ENCODE measurements at places on chromosomes 1 and 21. TPM values are rescaled to one million over a fixed set of nuclear protein-coding genes. Genes with fewer than 3 reads are reported as not detected.

The ZNF281 gene
- total RNA-seq = 16.0 TPM

The UBE2U gene
- not detected for total RNA-seq

DNA sequence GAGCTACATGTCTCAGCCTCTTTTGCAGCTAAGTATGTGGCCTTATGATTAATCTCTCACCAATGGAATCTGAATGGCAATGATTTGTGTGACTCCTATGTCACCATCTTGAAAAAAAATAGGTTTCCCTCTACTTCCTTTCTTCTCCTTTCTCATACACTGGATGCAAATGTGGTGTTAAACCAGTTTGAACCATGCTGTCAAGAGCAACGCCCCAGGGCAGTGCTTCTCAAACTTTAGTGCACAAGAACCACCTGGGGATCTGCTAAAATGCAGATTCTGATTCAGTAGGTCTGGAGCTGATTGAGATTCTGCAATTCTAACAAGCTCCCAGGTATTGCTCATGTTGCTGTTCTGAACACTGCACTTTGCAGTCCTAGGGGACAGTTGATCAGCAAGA is 44.7 kb upstream of the ZNF644 start:
- H3K36me3 ChIP-seq = no peaks in the 10 kb centered on the region
- no peaks in the 10 kb centered on the region for H3K27me3 ChIP-seq
- no peak overlapping the region for H3K4me3 ChIP-seq
- H3K4me1 ChIP-seq = no peaks in the 10 kb centered on the region
- H3K27ac ChIP-seq = no peak overlapping the region
- DNase-seq = no peak

DNA sequence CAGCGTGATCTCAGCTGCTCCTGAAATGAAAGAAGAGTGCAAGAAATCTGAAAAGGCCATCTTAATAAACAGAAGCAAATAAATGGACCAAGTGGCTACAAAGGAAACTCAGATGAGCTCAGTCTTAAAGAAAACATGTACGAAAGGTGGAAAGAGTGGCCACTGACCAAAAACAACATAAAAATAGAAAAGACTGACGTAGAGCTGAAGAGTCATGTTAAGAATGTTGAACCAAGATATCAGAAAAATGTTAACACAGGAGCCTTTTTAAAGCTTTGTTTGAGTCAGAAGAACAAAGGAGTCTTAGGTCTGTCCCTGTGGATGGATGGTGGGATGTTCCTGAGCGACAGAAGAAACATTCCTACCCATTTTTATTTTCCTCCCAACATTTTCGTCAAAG is 30.8 kb upstream of the ZNF648 start:
- H3K27ac ChIP-seq = no peak overlapping the region
- H3K27me3 ChIP-seq = no peaks in the 10 kb centered on the region
- no peak for DNase-seq
- H3K4me3 ChIP-seq = no peak overlapping the region

DNA sequence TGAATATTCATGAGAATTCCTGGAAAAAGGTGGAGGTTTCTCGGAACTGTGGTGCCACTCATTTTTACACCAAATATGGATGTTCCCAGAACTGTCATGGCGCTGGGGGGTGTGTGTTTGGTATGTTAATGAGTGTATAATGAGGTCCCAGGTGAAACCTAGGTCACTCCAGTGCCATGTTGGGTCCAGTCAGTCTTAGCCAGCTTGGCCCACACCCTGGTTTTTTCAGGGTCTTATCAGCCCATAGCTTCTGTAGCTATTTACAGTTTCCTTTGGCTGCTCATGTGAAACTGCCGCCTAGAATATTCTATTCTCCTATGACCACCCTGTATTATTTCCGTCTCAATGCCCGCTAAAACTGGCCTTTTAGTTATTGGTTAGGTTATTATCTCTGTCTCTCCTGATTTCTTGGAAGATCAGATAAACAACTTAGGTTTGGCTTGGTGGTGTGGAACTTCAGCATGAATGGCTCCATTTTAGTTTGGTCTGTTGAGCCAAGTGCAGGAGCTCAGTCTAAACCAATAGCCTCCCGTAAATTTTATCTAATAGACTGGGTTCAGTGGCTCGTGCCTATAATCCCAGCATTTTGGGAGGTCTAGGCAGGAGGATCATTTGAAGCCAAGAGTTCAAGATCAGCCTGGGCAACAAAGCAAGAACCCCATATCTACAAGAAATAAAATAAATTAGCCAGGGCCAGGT is 42.1 kb upstream of the EDARADD start:
- no peak overlapping the region for H3K27ac ChIP-seq
- no peak overlapping the region for H3K4me3 ChIP-seq
- H3K4me1 ChIP-seq = no peaks in the 10 kb centered on the region
- H3K36me3 ChIP-seq = no peaks in the 10 kb centered on the region

GRCh38 chr1:35509558-35509957 is 47.6 kb downstream of the KIAA0319L start:
- no peaks in the 10 kb centered on the region for H3K27me3 ChIP-seq
- peaks cover 40% of the 10 kb centered on the region for H3K4me1 ChIP-seq
- H3K27ac ChIP-seq = 0 out of 2 replicates have a peak overlapping the region, but pooled peaks have one; percentile 40
- no peak for DNase-seq
- H3K4me3 ChIP-seq = no peak overlapping the region

- no peaks in the 10 kb centered on the region for H3K4me1 ChIP-seq
- no peak overlapping the region for H3K27ac ChIP-seq
- no peaks in the 10 kb centered on the region for H3K27me3 ChIP-seq
Measured at GRCh38 chr1:189237008-189237407, 1240.7 kb downstream of the BRINP3 start.

DNA sequence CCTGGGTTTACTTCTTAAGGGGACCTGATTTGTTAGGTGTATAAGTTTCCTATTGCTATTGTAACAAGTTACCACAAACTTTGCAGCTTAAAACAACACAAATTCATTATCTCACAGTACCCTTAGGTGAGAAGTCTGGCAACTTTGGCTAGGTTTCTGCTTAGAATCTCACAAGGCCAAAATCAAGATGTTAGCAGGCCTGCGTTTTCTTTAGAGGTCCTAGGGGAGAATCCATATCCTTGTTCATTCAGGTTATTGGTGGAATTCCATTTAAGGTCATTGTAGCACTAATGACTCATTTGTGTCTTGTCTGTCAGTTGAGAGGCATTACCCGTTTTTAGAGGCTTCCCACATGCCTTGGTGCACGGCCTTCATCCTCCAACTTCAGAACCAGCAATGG is 8.2 kb upstream of the SH2D1B start:
- no peak overlapping the region for H3K27ac ChIP-seq
- H3K27me3 ChIP-seq = no peaks in the 10 kb centered on the region
- no peaks in the 10 kb centered on the region for H3K36me3 ChIP-seq
- no peaks in the 10 kb centered on the region for H3K4me1 ChIP-seq
- no peak overlapping the region for H3K4me3 ChIP-seq
- no peak for DNase-seq

GRCh38 chr21:39003982-39004633 is 179.1 kb downstream of the PSMG1 start:
- H3K4me3 ChIP-seq = no peak overlapping the region
- H3K27ac ChIP-seq = no peak overlapping the region
- no peaks in the 10 kb centered on the region for H3K4me1 ChIP-seq
- no peak for DNase-seq

DNA sequence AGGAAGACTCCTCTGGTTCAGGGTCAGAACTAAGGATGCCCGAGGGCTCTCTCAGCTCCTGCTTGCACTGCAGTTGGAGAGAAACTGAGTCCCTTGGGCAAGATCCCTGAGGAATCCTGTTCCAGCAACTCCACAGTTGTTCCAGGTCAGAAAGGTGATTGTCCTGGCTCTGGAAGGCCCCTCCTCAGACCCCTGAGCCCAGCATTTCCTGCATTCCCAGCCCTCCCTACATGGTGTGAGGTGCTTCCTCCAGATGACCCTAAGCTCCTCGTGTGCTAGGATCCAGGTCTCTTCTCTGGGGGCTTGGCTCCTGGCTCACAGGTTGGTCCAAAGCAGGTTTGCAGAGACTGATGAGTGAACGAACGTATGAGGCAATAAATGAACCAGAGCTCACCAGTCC is 11.5 kb downstream of the LDLRAD1 start:
- H3K27me3 ChIP-seq = no peaks in the 10 kb centered on the region
- H3K36me3 ChIP-seq = no peaks in the 10 kb centered on the region
- DNase-seq = no peak
- H3K27ac ChIP-seq = no peak overlapping the region
- H3K4me3 ChIP-seq = no peak overlapping the region

- H3K36me3 ChIP-seq = no peaks in the 10 kb centered on the region
- H3K4me3 ChIP-seq = no peak overlapping the region
- H3K4me1 ChIP-seq = peaks cover 52% of the 10 kb centered on the region
- peak overlapping the region; percentile 95 for H3K27ac ChIP-seq
- H3K27me3 ChIP-seq = no peaks in the 10 kb centered on the region
Measured at GRCh38 chr1:44810101-44810761, 1.9 kb downstream of the BTBD19 start.

DNA sequence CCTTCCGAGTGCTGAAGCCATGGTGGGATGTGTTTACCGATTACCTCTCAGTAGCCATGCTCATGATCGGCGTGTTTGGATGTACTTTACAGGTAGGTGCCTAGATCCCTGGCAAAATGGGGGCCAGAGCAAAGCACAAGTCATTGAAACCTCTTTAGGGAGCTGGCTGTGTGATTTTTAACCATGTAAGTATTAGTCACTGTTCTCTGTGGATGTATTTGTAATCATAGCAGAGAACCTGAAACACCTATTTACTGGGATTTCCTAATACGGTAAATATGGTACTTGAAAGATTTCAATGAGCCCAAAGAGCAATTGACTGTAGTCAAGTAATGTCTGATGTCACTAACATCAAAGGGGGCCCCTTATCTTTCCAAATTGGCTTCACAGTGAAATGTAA is 53.6 kb downstream of the LRRC8C start:
- no peaks in the 10 kb centered on the region for H3K4me1 ChIP-seq
- no peak overlapping the region for H3K4me3 ChIP-seq
- DNase-seq = no peak
- no peak overlapping the region for H3K27ac ChIP-seq
- H3K27me3 ChIP-seq = no peaks in the 10 kb centered on the region

DNA sequence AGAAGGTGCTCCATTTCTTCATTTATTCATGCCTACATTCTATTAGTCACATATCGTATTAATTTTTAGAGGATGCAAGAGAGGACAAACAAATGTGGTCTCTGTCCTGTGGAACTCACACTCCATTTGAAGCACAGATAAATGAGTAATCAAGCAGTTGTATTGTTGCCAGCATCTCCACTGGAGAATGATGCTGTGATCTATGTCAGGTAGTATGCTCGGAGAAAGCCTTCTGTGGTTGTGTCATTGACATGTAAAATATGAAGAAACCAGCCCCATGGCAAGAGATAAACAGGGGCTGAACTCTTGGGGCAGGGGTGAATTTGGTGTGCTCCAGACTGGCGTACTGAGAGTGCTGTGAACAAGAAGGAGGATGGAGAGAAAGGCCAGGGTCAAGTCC is 101.2 kb downstream of the FASLG start:
- no peak for DNase-seq
- H3K4me3 ChIP-seq = no peak overlapping the region
- H3K4me1 ChIP-seq = no peaks in the 10 kb centered on the region
- no peaks in the 10 kb centered on the region for H3K36me3 ChIP-seq
- H3K27me3 ChIP-seq = peaks cover 25% of the 10 kb centered on the region

DNA sequence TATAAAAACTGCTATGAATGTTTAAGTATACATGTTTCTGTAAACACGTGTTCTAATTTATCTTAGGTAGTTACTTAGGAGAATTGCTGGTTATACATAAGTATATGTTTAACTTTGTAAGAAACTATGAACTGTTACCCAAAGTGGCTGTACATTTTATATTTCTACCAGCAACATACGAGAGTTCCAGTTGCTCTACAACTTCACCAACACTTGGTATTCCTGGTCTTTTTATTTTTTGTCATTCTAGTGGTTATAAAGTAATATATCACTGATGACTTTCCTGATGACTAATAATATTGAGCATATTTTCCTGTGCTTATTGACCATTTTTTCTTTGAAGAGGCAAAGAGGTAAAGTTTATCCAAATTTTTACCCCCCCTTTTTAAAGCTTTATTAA is 76.0 kb downstream of the KIAA0319L start:
- peaks cover 10% of the 10 kb centered on the region for H3K36me3 ChIP-seq
- DNase-seq = no peak
- no peak overlapping the region for H3K4me3 ChIP-seq
- no peak overlapping the region for H3K27ac ChIP-seq
- H3K27me3 ChIP-seq = no peaks in the 10 kb centered on the region

DNA sequence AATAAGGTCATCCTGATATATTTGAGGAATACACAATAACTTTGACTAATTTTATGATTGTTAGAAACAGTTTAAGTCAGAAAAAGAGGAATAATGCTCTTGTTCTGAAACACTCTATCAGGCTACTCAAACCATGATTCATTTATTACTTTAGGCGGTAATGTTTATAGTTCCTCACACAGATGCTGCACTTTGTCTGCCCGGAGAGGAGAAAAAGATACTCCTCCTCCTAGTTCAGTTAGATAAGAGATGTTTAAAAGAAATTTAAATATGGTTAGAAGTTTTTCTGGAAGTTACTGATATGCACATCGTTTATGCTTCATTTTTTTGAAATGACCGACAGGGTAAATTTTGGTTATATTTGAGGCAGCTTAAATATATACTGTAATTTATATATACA is 103.0 kb downstream of the ZMYM4 start:
- no peaks in the 10 kb centered on the region for H3K27me3 ChIP-seq
- H3K36me3 ChIP-seq = no peaks in the 10 kb centered on the region
- H3K27ac ChIP-seq = no peak overlapping the region
- H3K4me1 ChIP-seq = no peaks in the 10 kb centered on the region
- DNase-seq = no peak

- 0 out of 2 replicates have a peak overlapping the region, but pooled peaks have one; percentile 39 for H3K27ac ChIP-seq
- no peaks in the 10 kb centered on the region for H3K27me3 ChIP-seq
- no peak overlapping the region for H3K4me3 ChIP-seq
- DNase-seq = no peak
- H3K4me1 ChIP-seq = peaks cover 12% of the 10 kb centered on the region
Measured at GRCh38 chr1:51551848-51552296, 32.8 kb upstream of the EPS15 start.

Measured in GM12878 (cell line).